ENCODE measurements at places on chromosomes 2 and 18.

- no peak for DNase-seq
These were observed 269.3 kb upstream of the SIX2 start for GRCh38 chr2:45278365-45279078.

DNA sequence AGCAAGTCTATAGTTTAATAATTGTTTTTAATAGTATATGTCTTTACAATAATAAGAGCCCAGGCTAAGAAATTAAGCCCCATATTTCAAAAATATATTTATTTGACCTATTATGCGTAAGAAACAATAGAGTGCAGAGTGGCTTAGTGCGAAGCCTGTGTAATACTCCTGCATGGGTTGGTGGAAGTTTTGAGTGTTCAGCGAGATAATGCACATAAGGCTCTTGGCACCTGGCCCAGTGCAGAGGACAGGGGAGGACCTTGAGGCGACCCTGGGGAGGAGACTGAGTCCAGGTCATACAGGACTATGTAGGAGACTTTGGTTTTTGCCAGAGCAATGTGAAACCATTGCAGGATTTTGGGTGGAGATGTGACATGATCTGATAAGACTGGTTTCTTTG is 132.4 kb upstream of the ST6GAL2 start:
- DNase-seq: no peak

- no peak for DNase-seq
These were observed 192.2 kb upstream of the HS6ST1 start for GRCh38 chr2:128510701-128511397.

GRCh38 chr2:145157741-145158591 is 638.0 kb upstream of the ZEB2 start:
- no peak for DNase-seq

DNA sequence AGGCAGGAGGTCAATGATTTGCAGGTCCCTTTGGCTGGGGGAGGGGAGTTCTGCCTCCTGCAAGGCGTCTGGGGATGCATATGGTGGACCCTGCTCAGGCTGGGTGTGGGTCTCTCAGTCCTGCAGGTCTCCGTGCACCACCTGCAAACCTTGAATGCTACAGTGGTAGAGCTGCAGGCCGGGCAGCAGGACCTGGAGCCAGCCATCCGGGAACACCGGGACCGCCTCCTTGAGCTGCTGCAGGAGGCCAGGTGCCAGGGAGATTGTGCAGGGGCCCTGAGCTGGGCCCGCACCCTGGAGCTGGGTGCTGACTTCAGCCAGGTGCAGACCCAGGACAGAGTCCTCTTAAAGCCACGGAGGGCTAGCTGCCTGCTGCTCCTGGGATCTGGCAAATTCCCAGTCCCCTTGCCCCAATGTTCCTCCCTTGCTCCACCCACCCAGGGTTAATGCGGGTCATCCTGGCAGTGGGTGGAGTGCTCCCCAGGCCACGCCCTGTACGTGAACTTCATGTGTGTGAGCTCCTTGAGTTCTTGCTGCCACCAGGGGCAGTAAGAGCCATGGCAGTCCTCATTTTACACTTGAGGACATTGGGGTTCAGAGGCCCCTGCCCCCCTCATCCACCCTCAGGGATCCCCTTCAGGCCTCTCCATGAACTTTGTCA is 3.1 kb downstream of the PROM2 start:
- DNase-seq: no peak

DNA sequence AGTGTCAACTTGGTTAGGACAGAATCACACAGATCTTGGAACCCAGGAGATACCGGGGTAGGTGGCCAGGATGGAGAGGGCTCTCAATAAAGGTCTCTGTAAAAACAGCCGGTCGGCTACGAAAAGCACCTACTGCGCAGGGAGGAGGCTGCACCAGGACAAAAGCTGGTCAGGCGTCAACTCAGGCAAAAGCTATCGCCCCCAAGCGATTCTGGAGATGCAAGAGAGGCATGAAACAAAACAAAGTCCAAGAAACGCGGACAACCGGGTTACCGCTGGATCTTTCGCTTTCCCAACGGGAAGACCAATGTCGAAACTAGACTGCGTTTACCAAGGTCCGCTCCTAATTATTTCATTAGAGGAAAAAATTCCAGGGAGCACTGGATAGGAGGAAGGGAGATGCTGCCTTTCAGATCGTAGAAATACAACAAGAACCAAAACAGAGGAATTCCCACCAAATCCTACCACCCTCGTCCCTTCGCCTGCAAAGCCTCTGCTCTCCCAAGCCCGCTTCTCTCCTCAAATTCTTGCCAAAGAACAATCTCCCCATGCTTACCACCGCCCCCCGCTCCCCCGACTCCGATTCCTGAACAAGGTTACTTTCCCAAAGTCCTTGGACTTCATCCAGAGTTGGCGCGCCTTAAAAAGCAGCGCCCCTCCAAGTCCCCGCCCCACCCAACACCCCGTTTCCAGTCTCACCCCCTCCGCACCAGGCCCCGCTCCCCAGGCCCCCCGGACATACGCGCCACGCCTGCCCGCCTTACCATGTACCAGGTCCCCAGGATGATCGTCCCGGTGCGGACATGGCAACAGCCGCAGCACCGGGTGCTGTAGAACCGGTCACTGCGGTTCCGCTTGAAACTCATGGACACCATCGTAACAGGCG is 539 bp downstream of the LAPTM4A start:
- no peak for DNase-seq

GRCh38 chr2:44796771-44797170 is 144.7 kb upstream of the SIX3 start:
- DNase-seq: no peak

- DNase-seq: no peak
These were observed 35.9 kb upstream of the POMC start for GRCh38 chr2:25204190-25204838.

DNA sequence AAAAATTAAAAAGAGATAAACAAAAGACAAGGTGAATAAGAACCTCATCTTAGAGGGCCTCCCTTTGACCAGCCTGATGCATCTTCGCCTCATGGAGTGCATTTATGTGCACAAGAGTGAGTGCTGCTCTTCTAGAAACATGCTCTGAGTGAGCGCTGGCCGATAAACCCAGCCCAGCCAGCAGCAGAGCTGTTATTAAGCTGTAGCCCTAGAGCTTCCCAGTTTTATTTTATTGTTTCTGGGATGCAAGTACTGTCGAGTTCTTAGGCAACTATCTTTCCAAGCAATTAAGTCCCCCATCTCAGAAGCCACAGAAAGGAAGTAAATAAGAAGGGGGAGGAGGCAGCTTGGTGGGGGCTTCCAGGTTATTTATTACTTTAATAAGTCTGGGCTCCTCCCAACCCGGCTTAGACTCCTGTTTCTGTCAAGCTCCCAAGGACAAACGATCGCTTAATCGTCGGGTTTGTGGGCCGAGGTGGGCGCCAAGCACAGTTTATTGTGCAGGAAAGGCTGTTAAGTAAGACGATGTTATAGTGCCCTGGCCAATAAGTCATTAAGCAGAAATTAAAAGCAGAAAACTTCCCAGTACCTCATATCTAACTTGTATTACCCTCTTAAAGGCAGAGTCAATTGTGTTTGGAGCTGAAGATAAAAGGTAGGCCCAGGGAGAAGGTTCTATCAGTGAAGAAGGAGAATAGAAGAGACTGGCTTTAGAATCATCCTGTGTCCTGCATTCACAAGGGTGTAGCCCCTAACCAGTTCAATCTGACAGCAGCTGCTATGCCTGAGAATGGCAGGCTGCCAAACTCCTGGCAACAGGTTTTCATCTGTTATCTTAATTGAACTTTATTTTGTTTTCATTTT is 176.3 kb downstream of the PIK3C3 start:
- no peak for DNase-seq

GRCh38 chr2:21498016-21498415 is 374.2 kb downstream of the TDRD15 start:
- no peak for DNase-seq

GRCh38 chr2:203599509-203599908 is 64.4 kb upstream of the RAPH1 start:
- peak; percentile 47 for DNase-seq

GRCh38 chr2:188865681-188866080 is 108.5 kb upstream of the COL3A1 start:
- DNase-seq: no peak

GRCh38 chr2:73293534-73294171 is at the start of gene EGR4:
Gene EGR4 (minus strand): TSS chr2:73293548. CDS start chr2:73293317, 231 bp downstream.
- DNase-seq: peak; percentile 57

DNA sequence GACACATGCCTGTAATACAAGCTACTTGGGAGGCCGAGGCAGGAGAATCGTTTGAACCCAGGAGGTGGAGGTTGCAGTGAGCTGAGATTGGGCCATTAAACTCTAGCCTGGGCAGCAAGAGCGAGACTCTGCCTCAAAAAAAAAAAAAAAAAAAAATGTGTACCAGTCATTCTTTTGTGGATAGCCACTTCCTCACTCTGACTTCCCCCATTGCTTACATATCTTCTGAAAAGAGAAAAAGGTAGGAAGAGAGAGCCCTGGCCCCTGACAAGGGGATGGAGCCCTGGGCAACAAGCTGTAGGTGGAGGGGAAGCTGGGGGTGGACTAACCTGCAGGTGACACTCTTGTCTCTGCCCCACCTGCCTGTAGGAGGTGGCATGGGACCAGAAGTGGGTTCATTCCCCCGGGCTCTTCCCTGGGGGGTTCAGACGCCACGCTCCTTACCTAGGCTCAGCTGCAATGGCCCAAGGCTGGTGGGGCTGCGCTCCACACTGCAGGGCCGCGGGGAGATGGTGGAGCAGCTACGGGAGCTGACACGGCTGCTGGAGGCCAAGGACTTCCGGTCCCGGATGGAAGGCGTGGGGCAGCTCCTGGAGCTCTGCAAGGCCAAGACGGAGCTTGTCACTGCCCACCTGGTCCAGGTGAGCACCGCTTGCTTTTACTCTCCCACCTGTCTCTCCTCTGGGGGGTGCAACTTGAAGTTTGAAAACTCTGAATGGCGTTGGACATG is 39.1 kb downstream of the PCARE start:
- DNase-seq: no peak

DNA sequence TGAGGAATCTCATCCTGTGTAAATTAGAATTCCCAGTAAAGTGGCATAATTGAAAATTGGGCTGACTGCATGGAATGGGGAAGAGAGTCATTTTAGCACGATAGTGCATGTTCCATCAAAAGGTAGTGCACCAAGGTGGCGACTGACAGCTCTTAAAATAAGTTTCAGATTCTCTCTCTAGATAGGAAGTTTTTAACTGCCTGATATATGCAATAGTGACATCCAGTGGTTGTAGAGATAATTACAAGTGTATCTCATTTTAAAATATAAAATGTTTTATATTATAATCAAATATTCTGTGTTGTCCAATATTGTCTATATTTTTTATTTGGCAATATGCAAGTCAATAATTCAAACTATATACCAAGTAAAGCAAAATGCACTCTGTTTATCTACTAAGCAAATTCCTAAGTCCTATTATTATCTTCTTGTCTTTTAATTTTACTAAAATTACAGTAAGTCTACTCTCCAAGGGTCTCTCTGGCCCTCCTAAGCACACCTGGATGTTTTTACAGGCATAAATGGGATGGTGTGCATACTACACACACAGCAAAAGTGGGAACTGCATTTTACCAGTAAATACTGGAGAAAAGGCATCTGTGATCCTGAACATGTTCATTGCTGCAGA is 397.7 kb upstream of the HNRNPA3 start:
- DNase-seq: peak; percentile 12

GRCh38 chr2:37779139-37779538 is 107.7 kb upstream of the CDC42EP3 start:
- no peak for DNase-seq

- no peak for DNase-seq
These were observed 86.0 kb downstream of the MAPRE2 start for GRCh38 chr18:35127201-35127600.

DNA sequence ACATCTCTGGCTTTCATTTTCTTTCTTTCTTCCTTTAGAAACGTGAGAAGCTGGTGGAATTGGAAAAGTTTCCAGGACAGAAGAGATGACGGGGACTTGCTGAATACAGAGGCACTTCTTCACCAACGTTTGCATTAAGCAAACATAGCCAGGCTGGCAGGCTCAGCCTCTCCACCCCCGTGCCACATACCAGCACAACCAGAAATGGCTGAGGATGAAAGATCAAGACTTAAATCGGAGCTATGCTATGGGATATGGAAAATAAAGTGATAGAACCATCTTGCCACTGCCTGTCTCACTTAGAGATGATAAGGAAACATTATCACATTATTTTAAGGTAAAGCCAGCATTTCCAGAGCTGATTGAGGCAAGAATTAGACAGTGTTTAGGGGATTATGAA is 483.3 kb downstream of the BCL11A start:
- no peak for DNase-seq

DNA sequence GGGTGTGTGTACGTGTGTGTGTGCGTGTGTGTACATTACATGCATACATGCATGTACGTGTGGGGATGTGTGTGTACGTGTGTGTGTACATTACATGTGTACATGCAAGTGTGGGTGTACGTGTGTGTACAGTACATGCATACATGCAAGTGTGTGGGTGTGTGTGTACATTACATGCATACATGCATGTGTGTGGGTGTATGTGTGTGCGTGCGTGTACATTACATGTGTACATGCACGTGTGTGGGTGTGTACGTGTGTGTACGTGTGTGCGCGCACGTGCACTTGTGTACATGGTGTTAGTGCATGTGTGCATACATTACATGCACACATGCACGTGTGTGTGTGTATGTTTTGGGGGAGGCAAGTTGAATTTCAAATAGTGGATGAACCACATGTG is 300.6 kb downstream of the CELF4 start:
- no peak for DNase-seq

GRCh38 chr2:179677077-179677688 is 184.2 kb downstream of the ZNF385B start:
- no peak for DNase-seq
